Stimulated activated CD4-positive, alpha-beta T cell treated with anti-CD3 and anti-CD28 coated beads, Interleukin-4, amount 100 ng/mL, for 24 hours (primary cell): ENCODE measurements at places on chromosomes 16 and 17.

- DNase-seq: peak; percentile 19
These were observed 123.5 kb upstream of the CHMP6 start for GRCh38 chr17:80868022-80868609.

DNA sequence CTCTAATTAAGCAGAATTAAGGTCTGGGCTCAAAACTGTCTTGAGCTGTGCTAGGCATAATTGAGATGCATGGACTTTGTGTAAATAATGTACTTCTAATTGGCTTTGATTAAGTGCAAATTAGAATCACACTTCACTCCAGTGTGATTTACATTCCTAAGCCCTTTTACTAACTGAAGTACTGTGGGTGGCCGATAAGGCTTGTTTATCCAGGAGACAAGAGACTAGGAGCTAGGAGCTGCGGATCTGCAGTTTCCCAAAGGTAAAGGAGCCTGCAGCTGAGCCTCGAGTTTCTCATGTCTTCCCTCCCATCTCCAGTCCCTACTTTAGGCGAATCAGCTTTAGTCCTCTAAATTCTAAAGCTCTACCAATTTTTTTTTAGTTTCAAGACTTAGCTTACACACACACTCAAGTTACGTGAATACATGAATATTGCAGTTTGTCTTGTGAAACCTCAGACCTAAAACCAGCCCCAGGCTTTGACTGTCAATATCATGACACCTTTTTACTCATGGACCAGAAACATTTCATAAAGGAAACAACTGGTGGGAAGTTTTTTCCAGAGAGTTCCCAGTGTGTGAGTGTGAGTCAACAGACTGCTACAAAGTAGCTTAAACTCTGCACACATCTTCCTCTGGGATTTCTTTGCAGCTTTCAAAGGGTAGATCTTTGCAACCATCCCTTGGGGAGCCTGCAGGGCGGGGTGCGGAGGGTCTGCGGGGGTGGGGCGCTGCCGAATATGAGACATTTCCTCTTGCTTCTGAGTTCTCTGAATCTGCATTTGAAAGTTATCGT lies 113.9 kb upstream of the TBX2 start:
- peak; percentile 4 for DNase-seq

- no peak for DNase-seq
These were observed 24.7 kb downstream of the ZZEF1 start for GRCh38 chr17:4118015-4118743.

GRCh38 chr16:50011707-50012106 lies 13.3 kb upstream of the CNEP1R1 start:
- DNase-seq: no peak

GRCh38 chr17:15966879-15967248 lies 21.9 kb downstream of the ADORA2B start:
- no peak for DNase-seq

DNA sequence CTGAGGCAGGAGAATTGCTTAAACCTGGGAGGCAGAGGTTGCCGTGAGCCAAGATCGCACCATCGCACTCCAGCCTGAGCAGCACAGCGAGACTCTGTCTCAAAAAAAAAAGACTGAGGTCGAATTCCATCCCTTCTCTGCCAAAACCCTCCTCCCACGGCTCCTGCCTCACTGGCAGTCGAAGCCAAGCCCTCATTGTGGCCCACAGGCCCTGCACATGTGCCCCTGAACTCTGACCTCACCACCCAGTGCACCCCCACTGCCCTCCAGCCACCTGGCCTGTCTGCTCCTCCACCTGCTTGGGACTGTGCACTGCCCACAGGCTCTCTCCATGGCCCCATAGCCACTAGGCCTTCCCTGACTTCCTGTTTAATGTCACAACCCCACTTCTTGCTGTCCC lies 7.0 kb downstream of the MYO15A start:
- DNase-seq: no peak

GRCh38 chr17:77666462-77666861 lies 292.0 kb upstream of the TNRC6C start:
- DNase-seq: no peak

- DNase-seq: no peak
These were observed 1472.4 kb upstream of the GOT2 start for GRCh38 chr16:60206516-60206915.
